ENCODE measurements at places on chromosomes 7 and 10.

- H3K27me3 ChIP-seq = peaks cover 2% of the 10 kb centered on the region
- no peaks in the 10 kb centered on the region for H3K36me3 ChIP-seq
- H3K4me1 ChIP-seq = peaks cover 50% of the 10 kb centered on the region
- no peak overlapping the region for H3K27ac ChIP-seq
Observed at GRCh38 chr7:81926-82756, 110.2 kb upstream of the FAM20C start.

DNA sequence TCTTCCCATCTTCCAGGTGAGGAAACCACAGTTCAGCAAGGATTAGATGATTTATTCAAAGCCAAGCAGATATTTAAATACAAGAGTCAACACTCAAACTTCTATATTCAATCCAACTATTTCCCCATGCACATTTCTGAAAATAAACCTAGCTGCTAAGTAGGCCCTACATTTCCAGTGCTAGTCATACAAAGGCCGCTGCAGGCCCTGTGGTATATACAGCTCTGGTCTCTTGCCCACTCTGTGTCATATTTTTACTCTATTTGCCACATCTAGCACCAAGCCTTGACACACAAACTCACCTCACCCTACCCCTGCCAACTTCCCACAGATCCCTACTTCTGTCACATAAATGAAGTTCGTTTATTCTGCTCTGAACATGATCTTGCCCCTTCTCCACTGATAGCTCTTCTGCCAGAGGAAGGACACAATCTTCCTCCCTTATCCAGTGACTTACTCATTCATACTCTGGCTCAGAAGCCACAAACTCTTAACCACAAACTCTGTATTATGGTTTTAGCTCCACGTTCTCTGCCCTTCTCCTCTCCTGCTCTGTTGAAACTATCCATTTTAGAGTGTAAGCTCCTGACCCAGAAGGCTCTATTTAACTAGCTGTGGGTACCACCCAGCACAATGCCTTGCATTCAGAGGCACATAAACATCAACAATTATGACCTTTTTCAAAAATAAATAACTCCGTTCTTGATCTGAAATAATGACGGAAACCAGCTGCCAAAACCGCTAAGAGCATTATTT, 180.7 kb downstream of the CPEB3 start:
- H3K4me1 ChIP-seq = peaks cover 2% of the 10 kb centered on the region
- no peak overlapping the region for H3K4me3 ChIP-seq
- no peak overlapping the region for H3K27ac ChIP-seq
- no peak for DNase-seq
- H3K27me3 ChIP-seq = no peaks in the 10 kb centered on the region

DNA sequence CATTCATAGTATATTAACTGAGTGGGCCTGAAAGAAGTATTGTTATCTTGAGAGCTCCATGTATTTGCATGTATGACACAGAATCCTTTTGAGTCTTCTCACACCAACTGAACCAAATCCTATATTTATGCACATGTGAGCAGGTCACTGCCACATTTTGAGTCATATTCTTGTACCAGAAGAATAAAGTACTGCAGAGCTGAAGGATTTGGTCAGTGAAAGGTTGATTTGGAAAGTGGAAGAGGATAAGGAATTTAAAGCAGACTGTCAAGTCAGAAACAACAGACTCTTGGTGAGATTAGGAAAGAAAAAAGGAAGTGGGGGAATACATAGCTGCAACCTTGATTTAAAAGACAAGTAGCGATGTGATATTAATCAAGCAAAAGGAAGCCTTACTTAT, 121.8 kb downstream of the ARID5B start:
- no peak for DNase-seq
- no peak overlapping the region for H3K4me3 ChIP-seq
- no peaks in the 10 kb centered on the region for H3K36me3 ChIP-seq
- H3K27ac ChIP-seq = no peak overlapping the region

GRCh38 chr7:44967571-44968446, 11.0 kb downstream of the MYO1G start:
- H3K36me3 ChIP-seq = no peaks in the 10 kb centered on the region
- DNase-seq = no peak
- H3K4me3 ChIP-seq = no peak overlapping the region
- no peaks in the 10 kb centered on the region for H3K27me3 ChIP-seq
- H3K4me1 ChIP-seq = peaks cover 6% of the 10 kb centered on the region

- peak; percentile 8 for DNase-seq
- no peaks in the 10 kb centered on the region for H3K4me1 ChIP-seq
- no peaks in the 10 kb centered on the region for H3K27me3 ChIP-seq
- H3K4me3 ChIP-seq = no peak overlapping the region
- H3K27ac ChIP-seq = no peak overlapping the region
Observed at GRCh38 chr10:86164960-86165630, 201.5 kb downstream of the GRID1 start.

DNA sequence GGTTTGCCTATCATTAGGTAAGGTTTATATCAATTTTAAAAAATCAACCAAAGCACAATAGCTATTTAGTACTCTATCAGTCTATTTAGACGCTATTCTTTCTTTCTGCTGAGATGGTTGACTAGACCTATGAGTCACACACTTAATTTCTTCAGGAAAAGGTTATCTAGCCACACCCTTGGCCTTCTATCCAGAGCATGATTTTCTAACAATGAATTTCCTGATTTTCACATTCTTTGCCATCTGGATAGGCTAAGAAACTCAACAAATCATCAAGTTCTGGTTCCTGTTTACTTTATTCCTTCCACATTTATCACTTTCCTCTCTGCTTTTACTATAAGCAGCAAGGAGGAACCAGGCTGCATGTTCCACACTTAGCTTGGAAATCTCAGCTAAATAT, 8.1 kb downstream of the PRPS1L1 start:
- H3K36me3 ChIP-seq = no peaks in the 10 kb centered on the region
- H3K27me3 ChIP-seq = no peaks in the 10 kb centered on the region
- no peaks in the 10 kb centered on the region for H3K4me1 ChIP-seq
- no peak overlapping the region for H3K27ac ChIP-seq
- H3K4me3 ChIP-seq = no peak overlapping the region

GRCh38 chr10:48788554-48788953, 103.9 kb downstream of the WDFY4 start:
- DNase-seq = no peak
- H3K27me3 ChIP-seq = peaks cover 2% of the 10 kb centered on the region
- peaks cover 4% of the 10 kb centered on the region for H3K4me1 ChIP-seq
- H3K27ac ChIP-seq = no peak overlapping the region
- no peaks in the 10 kb centered on the region for H3K36me3 ChIP-seq
- no peak overlapping the region for H3K4me3 ChIP-seq

GRCh38 chr7:23654508-23654907, 25.5 kb upstream of the FAM221A start:
- no peaks in the 10 kb centered on the region for H3K4me1 ChIP-seq
- H3K27me3 ChIP-seq = no peaks in the 10 kb centered on the region
- H3K4me3 ChIP-seq = no peak overlapping the region
- H3K27ac ChIP-seq = no peak overlapping the region

- no peaks in the 10 kb centered on the region for H3K36me3 ChIP-seq
- H3K4me1 ChIP-seq = no peaks in the 10 kb centered on the region
- H3K4me3 ChIP-seq = no peak overlapping the region
- H3K27me3 ChIP-seq = no peaks in the 10 kb centered on the region
- no peak overlapping the region for H3K27ac ChIP-seq
Observed at GRCh38 chr7:66099232-66099550, 15.5 kb upstream of the CRCP start.

- H3K27ac ChIP-seq = no peak overlapping the region
- DNase-seq = no peak
- H3K27me3 ChIP-seq = no peaks in the 10 kb centered on the region
- H3K4me3 ChIP-seq = no peak overlapping the region
- H3K36me3 ChIP-seq = peaks cover 53% of the 10 kb centered on the region
Observed at GRCh38 chr7:149599636-149600206, 102.1 kb upstream of the ZNF746 start.

- H3K27me3 ChIP-seq = no peaks in the 10 kb centered on the region
- H3K4me1 ChIP-seq = no peaks in the 10 kb centered on the region
Observed at GRCh38 chr7:16710651-16711050, 42.9 kb upstream of the TSPAN13 start.

GRCh38 chr7:45078125-45078681, 10.6 kb downstream of the NACAD start:
- H3K4me3 ChIP-seq = no peak overlapping the region
- H3K36me3 ChIP-seq = peaks cover 48% of the 10 kb centered on the region
- no peaks in the 10 kb centered on the region for H3K4me1 ChIP-seq
- no peak overlapping the region for H3K27ac ChIP-seq

DNA sequence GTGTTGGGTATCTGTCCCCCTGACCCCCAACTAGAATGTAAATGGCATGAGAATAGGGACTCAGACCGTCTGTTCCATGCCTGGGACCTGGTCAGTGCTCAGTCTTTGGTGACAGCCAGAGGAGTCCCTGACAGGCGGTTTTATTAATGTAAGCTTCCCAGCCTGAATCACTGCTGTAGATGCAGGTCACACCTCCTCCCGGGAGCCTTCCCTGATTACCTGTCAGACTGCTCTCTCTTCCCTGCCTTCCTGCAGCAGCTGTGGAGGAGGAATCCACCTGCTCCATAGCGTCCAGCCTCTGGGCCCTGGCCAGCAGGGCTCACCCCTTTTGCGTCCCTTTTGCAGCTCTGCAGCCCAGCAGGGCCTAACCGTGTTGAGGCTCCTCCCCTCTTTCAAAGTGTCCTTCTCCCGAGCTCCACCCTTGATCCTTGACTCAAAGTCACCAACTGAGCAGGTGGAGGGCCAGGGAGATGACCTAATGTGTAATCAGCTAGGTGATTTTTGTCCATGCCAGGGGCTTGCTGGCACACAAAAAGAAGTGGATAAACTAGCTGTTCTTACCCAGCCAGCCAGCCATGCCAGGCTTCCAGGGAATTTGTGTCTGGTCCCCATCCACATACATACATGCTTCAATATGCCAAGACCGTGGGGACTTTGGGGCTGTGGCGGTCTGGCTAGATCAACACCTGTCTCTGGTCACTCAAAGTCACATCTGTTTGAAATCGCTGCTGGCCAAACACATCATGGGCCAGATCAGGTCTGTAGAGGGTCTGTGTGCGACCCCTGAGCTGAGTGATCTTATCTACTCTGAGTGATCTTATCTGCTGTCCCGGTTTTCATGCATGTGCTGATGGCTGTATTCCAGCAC, 195.1 kb downstream of the CCDC3 start:
- peak overlapping the region; percentile 51 for H3K27ac ChIP-seq
- no peaks in the 10 kb centered on the region for H3K27me3 ChIP-seq

DNA sequence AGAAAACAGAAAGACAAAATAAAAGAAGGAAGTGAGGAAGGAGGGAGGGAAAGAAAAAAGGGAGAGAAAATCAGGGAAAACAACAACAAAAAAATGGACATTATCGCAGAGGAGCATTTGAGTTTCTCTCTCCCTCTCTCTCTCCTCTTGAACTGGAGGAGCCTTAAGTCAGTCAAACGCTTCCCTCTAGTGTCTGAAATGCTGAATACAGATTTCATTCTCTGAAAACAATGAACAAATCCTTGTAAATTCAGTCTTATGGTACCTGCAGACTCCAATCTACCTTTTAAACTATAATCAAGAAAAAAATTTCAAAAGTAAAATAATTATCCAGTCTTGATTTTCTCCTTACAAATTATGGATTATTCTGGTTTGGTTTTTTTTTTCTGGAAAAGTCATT, 89.2 kb upstream of the PFKP start:
- peak; percentile 77 for DNase-seq
- H3K4me1 ChIP-seq = no peaks in the 10 kb centered on the region
- no peak overlapping the region for H3K4me3 ChIP-seq
- H3K36me3 ChIP-seq = no peaks in the 10 kb centered on the region

DNA sequence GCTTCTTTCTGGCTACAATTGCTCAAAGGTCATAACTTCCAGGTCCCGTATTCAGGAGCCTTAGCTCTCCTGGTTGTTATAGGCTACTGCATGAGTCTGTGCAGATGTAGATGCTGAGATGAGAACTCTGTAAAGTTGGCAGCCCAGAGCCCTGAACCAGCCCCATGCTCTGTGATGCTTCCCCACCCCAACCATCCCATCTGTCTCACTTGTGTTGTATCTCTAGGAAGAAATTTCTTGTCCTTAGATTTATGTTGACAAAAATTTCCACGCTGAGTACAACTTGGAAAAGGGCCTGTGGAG, 61.2 kb upstream of the EEPD1 start:
- H3K27me3 ChIP-seq = peaks cover 2% of the 10 kb centered on the region
- DNase-seq = no peak
- H3K4me3 ChIP-seq = no peak overlapping the region

- H3K27me3 ChIP-seq = no peaks in the 10 kb centered on the region
- H3K4me3 ChIP-seq = no peak overlapping the region
- DNase-seq = no peak
- H3K36me3 ChIP-seq = no peaks in the 10 kb centered on the region
- no peak overlapping the region for H3K27ac ChIP-seq
Observed at GRCh38 chr10:88995156-88995876, 4.7 kb downstream of the FAS start.

DNA sequence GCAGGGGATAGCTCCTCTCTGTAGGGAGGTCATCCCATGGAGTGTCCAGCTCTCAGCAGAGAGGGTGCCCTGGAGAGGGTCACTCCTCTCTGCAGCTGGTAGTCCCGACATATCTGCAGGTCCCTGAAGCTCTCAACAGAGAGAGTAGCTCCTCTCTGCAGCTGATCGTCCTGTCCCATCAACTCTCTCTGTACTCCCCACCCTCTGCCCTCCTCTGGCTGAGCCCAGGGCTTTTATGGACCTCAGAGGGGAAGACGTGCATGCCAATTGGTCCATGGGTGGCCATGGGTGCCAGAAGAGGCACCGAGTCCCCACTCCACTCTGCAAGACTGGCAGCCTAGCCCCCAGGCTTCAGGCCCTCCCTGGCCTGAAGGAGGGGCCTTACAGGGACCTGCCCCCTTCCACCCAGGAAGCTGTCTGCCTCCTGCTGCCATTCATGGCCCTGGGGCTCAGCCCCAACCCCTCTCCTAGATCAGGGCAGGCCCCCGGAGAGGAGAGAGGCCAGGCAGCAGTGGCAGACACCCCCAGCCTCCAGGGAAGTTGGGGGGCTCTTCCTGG, 9.0 kb upstream of the BLVRA start:
- peak overlapping the region; percentile 5 for H3K4me3 ChIP-seq
- peaks cover 19% of the 10 kb centered on the region for H3K4me1 ChIP-seq
- peak overlapping the region; percentile 40 for H3K27ac ChIP-seq
- no peaks in the 10 kb centered on the region for H3K27me3 ChIP-seq

- DNase-seq = no peak
- H3K27ac ChIP-seq = no peak overlapping the region
- peaks cover 2% of the 10 kb centered on the region for H3K27me3 ChIP-seq
- no peaks in the 10 kb centered on the region for H3K4me1 ChIP-seq
Observed at GRCh38 chr10:98855403-98856189, 380.1 kb downstream of the HPSE2 start.

Data from muscle of leg (tissue), 16 donors.